MG63 (cell line): ENCODE measurements at places on chromosomes 6 and 20.

GRCh38 chr20:52242237-52243230, 51.0 kb upstream of the ZFP64 start:
- no peak for DNase-seq

GRCh38 chr6:31922942-31923341, 4.6 kb upstream of the C2 start:
- no peak for DNase-seq

DNA sequence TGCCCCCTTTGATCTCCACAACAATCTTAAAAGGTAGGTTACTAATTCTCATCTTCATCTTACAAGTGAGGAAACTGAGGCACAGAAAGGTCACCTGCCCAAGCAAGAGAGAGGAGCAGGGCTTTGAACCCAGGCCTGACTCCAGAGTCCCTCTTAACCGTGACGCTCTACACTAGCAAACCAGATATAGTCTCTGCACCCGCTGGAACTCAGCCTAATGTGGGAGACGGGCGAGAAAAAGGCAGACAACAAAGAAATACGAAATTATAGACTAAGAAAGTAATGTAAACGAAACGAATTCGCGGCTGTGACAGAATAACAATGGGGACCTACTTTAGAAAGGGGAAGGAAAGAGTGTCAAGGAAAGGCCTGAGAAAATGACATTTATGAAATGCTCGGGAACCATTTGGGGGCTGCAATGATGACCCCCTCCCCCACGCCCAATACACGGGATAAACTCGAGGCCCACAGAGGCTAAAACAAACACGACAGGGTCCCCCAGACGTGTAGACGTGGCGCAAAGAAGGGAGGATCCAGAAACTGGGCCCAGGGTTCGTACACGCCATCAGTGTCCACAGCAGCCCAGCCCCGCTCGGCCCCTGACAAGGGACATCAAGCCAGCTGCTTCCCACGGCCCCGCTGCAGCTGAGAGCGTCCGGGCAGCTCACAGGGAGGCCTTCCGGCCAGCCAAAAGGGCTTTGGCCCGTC, 637 bp downstream of the TRPC4AP start:
- peak; percentile 7 for DNase-seq

DNA sequence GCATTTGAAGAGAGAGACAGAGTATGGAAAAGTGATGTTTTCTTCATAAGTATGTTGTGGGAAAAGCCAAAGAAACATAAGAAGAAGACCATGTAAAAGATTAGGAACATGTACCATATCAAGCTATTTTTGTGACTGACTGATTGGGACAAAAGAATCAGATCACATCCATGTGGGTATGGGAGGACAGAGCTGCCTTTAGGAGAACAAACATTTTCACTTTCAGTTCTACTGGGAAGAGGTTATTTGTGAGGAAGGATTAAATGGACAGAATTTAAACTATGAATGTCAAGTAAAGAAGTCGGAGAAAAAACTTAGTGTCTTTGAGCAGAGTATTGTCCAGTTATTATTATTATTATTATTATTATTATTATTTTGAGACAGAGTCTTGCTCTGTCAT, 124.4 kb upstream of the HCRTR2 start:
- no peak for DNase-seq

- DNase-seq = peak; percentile 26
These were observed 49.3 kb upstream of the FAM83C start for GRCh38 chr20:35341366-35342028.

DNA sequence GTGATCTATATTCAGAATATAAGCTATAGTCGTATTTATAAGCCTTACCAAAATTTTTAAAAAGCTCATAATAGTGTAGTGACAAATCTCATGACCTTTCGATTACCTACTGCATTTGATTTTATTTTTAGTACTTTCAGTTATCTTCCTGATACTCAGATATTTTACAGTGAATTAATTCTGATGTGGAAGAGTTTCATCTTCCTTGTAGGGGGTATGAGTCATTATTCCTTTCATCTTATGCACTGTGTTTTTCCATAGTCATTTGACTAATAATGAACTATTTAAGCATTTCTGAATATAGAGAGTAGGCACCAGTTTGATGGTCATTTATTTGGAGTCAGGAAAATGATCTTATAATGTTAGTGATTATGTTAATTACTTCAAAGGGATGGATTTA, 36.4 kb downstream of the HDGFL1 start:
- DNase-seq = no peak

- DNase-seq = no peak
These were observed 516 bp downstream of the TMEM151B start for GRCh38 chr6:44270526-44271405.

GRCh38 chr6:149271348-149272340, 45.9 kb upstream of the TAB2 start:
- no peak for DNase-seq

DNA sequence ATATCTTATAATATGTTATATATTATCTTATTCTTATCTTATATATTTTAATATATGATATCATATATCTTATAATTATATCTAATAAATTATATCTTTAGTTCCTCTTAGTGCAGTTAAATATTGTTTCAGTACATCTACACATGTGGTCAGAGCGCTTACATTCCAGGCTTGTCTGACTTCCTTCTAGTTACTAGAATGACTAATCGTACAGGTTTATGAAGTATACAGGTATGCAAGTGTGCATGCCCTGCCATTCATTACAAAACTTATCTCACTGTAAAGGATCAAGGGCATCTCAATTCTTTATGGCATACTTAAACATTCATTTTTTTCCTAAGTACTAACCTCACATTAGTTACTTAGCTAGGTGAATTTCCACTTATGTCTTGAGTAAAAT, 1278.0 kb upstream of the MAP3K7 start:
- DNase-seq = no peak

DNA sequence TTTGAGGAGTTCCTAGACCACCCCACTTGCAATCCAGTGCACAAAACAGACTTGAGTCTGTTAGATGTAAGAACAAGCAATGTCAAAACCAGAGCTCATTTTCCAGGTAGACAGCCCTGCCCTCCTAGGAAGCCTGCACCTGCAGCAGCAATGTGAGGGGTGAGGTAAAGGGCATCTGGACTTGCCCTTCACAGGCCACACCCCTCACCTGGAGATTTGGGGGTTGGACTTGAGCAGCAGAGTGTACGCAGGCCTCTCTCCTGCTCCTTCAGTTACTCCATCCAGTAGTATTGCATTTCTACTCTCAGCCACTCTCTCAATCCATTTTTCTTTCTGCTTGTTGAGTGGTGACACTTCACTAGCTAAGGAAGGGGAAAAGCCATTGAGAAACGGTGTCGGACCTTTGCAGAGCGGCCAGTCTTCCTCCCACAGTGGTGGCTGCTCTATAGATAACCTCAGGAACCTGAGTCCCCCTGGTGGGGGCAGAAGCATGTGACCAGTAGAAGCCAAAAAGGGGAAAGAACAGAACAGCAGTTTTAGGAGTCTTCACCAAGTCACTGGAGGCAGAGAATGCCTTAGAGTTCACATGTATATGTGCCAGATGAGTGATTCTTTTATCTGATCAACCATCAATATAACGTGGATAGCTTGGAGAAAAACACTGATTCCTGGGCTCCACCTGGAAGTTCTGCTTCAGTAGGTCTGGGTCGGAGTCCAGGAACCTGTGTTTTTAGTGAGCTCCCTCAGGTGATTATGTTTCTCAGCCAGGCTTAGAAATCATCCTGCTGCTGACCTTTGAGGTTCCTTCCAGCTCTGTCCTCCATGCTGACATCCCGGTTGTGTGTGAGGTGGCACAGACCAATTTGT, 28.0 kb downstream of the ARFGEF2 start:
- no peak for DNase-seq

DNA sequence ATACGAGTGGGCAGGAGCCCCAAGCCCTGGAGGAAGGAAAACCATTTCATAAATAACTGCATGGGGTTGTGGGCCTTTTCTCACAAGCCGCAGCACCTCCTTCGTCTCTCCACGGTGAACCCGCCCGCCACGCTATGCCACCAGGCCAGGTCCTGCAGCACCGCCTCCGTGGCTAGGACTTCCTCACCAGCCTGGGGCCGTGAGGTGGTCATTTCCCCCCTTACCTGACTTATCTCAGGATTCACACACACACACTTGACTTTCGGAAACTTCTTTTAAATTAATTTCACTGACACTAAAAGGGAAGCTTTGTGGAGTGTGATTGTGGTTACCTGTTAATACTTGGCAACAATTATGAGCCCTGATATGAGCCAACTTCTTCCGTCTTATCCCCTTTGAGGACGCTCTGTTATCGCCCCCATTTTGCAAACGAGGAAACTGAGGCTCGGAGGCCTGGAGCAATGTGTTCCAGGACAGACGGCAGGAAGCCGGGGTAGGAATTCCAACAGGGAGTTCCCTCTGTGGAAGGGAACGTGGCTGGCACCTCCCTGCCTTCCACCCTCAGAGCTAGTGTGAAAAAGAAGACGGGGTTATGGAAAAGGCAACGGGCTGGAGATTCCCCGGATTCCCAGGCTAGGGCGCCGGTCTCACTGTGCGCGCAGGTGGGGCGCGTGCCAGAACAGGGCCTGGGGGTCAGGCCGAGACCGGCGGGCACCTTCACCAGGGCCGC, 817 bp upstream of the SLCO4A1 start:
- no peak for DNase-seq
